Fibroblast of upper back skin (primary cell): ENCODE measurements at places on chromosomes 7 and 10.

DNA sequence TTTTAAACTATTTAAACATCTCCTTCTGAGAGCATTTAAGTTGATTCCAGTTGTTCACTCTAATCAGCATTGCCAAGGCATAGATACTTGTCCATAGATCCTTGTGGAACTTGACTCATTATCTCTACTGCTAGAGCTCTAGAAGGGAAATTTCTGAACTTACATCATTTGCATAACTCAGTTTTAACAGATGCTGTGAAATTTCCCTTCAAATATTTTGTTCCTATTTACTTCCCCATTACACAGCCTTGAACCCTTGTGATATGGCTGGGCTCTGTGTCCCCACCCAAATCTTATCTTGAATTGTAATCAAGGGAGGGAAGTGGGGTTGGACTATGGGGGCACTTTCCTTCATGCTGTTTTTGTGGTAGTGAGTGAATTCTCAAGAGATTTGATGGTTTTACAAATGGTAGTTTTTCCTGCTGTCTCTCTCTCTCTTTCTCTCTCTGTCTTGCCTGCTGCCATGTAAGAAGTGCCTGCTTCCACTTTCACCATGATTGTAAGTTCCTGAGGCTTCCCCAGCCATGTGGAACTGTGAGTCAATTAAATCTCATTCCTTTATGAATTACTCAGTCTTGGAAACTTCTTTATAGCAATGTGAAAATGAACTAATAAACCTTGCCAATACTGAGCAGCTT, 25.4 kb downstream of the INSIG1 start:
- no peak for DNase-seq

GRCh38 chr10:48516911-48517310, 88.0 kb downstream of the ARHGAP22 start:
- no peak for DNase-seq

DNA sequence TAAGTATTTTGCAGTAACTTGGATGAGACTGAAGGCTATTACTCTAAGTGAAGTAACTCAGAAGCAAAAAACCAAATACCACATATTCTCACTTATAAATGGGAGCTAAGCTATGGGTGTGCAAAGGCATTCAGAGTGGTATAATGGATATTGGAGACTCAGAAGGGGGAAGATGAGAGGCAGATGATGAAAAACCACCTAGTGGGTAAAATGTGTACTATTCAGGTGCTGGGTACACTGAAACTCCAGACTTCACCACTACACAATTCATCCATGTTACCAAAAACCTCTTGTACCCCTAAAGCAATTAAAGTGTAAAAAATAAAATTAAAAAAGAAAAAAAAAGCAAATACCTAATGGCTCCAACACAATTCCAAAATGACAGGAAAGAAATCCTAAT, 351.7 kb downstream of the NXPH1 start:
- DNase-seq, result no peak

- DNase-seq, result no peak
These were observed 164.6 kb downstream of the SND1 start for GRCh38 chr7:127816354-127817190.

GRCh38 chr10:24726626-24727025, 2.9 kb upstream of the ARHGAP21 start:
- no peak for DNase-seq

DNA sequence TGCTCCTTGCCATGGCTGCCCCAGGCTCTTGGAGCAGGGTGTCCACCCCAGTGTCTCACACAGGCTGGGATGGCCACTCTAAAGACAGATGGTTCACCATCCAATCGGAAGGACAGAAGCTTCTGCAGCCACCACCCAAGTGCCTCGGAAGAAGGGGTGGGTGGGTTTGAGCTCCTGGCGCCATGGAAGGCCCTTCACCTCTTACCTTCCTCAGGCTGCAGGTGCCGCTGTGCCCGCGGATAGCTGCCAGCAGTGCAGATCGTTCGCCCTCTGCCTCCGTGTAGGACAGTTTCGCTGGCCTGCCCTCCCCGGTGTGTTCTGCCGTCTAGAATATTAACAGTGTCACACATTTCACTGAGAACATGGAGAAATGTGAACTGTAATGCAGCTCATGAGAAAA, 243.6 kb upstream of the GRB10 start:
- DNase-seq, result no peak

DNA sequence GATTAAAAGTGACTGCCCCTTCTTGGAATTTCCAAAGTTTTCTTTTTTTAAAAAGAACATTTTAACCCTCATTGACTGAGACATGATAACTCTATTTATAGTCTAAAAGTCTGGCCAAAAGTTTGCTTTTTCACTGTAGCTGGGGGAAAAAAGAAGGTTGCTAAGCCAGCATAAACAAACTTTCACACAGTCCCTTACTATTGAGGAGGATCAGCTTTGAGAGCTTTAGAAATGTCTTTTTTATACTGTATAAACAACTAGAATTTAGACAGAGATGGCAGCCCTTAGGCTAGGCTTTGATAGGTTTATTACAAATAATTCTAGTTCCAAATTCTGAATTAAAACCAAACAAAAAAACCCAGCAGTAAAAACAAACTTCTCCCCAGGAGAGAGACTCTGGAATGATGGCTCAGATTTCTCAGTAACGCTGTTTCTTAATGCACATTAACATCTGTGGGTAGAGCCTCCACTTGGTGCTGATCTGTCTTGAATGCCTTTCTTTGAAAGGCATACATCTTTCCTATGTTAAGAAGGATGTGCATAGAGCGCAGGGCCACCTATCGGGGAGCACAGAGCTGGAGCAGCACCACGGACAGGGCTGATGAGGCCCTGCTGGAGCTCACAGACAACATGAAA, 100.9 kb upstream of the PDLIM1 start:
- peak; percentile 45 for DNase-seq

DNA sequence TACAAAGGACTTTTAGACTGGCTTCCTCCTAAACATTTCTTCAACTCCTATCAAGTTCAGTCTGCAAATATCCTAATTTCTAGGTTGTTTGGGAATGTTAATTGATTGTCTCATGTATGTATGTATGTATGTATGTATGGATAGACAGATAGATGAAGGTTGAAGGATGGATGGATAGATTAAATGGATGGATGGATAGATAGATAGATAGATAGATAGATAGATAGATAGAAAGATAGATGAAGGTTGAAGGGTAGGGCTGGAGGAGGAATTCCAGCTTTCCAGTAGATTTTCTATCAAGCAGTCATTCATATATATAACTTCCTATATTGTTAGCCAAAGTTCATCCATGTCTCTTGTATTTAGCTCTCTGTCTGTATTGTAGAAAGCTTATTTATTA, 85.8 kb downstream of the KAT6B start:
- no peak for DNase-seq

DNA sequence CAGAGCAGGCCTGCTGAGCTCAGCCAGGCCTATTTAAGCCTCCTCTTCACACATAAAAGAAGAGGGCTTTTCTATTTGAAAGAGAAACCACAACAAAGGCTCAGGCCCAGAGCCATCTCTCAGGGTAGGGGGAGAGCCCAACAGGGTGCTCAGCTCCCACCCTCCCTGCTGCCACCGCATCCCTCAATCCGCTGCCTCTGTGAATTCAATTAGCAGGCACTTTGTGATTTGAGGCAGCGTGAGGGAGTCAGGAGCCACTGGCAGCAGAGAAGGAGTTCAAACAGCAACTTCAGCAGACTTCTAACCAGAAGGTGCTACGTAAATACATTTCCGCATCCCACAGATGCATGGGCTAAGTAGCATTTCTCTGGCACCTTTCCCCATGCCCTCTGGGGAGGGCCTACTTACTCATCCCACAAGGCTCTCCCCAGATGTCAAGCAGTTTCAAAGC, 45.2 kb downstream of the LRRC20 start:
- peak; percentile 51 for DNase-seq

DNA sequence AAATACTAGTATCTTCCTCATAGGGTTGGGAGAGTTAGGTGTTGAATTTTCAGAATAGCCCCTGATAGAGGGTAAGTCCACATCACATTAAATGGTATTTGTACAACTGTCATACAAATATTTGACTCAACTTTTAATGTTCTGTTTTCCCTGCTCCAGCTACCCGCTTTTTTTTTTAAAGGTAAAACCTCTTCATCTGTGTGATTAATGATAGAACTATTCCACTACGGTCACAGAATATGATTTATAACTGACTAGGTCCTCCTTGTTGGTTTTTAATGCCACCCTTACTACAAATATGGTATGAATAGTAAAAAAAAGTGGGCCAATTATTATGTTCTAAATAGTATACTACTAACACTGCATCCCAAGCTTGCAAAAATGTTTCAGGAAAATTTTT, 15.6 kb upstream of the NRP1 start:
- no peak for DNase-seq

DNA sequence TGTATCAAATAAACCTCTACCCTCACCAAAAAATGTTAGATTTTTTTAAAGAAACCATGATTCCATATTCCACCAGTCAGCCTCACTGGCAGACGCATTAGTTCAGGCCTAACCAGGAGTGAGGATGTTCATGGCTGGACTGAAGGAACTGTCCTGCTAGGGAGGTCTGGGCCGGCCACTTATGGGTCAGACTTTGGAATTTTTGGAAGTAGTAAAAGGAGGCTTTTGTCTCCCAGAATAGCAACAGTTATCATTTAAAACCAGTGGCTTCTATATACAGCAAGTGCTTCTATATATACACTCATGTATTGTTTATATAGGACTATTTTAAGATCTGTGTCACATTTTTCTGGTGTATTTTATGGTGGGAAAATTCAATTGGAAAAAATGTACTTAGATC, 120.5 kb downstream of the CNNM2 start:
- DNase-seq, result no peak

DNA sequence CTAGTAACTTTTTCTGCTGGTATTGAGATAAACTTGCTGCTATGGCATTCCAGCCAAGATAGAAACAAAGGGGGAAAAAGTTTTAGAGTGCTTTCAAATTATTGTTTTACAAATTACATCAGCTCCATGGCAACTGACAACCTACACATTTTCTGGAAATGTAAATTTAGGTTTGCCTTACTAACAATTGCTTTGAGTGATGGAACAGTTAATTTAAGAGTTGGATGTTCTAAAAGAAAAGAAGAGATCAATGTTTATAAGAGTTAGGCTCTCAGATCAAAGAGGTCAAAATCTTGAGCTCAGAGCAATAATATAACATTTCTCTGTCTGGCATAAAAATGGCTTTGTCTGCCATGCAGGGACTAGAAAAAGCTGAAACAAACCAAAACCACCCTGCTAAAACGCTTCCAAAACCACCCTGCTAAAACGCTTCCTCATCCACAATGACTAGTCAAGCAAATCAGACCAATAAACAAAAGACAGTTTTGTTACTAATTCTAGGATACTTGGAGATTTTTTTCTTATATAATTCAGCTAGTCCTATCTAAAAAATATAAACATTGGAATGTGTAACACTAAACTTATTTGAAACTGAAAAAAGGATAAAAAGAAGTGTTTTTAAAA, 32.3 kb downstream of the ORC5 start:
- no peak for DNase-seq

DNA sequence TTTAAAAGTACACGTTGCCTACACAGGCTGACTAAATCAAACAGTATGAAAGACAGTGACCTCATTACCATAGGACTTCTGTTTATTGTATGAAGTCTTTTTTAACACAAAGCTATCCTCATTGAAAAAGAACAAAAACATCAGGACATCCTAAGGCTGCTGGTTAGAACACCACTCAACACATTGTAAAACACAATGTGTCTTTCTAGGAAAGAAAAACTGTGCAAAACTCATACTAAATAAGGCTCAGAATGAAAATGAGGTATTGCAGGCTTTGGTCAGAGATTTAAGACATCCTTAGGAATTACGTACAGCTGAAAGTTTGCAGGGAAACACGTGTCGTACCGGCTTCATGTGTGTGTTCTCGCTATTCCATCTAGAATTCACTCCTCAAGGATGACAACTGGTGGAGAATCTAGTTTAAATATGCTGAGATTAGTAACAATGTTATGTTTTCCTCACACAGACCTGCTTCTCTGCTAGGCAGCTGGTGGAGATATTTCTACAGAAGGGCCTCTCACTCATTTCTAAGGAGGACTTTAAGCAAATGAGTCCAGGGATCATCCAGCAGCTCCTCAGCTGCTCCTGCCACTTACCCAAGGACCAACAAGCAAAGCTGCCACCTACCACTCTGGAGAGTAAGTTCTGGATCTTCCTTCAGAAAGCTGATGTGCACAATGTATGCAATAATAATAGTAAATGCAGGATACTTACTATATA, 29.3 kb downstream of the SLC39A12 start:
- peak; percentile 33 for DNase-seq

DNA sequence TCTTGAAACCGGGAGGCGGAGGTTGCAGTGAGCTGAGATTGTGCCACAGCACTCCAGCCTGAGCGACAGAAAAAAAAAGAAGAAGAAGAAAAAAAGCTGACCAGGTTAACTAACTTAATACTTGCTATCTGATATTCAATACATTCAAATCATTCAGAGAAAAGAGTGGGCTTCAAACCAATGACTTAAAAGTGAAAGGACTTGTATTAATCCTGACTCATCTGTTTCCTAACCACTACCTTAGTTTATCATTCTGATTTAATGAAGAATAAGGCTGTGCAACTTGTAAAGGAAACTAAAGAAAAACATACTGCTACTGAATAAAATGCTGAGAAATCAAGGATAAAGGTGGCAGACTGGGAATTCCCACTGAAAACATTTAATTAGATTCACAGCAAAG, 128.4 kb downstream of the NRBF2 start:
- DNase-seq, result no peak

- peak; percentile 12 for DNase-seq
These were observed 585.6 kb upstream of the MKI67 start for GRCh38 chr10:128711806-128712205.

DNA sequence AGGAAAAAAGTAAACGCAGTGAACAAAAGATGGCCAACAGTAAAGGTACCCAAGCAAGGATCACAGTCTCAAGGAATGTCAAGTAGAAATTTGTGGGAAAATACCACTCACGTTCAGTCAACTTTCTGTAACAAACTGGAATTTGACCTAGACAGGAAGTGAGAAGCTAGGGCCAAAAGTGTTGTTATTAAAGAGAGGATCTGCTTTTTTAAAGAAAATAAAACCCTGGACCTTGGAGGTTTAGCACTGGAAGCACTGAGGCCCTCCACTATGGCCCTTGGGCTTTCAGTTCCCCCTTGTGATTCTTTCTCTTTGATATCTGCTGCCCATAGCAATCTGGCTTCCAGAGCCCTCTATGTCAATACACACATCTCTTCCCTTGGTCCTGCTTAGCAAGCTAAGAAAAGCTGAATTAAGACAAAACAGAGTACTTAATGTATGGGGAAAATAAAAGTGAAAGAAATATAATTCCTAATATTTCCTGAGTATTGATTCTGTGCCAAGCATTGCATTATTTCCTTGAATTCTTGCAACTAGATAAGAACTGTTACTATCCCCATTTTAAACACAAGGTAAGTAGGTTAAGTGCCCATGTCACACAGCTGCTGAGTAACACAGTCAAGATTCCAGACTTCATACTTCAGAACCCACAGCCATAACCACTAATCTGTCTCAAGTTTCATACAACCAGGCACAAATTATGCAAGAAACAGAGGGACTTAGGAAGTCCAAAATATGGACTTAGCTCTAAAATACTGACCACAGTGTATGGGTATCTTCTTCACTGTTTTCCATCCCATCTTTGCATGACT, 2.6 kb upstream of the ZNF438 start:
- DNase-seq, result peak; percentile 96

GRCh38 chr10:8776926-8777622, 722.6 kb downstream of the GATA3 start:
- no peak for DNase-seq

GRCh38 chr10:96334616-96335526, 23.9 kb downstream of the OPALIN start:
- DNase-seq, result peak; percentile 21
